ENCODE measurements at places on chromosomes 13 and 19. TPM values are rescaled to one million over a fixed set of nuclear protein-coding genes. Genes with fewer than 3 reads are reported as not detected.

OLFM4 gene
- total RNA-seq = not detected

ZNF682 gene
- 4.8 TPM for total RNA-seq

TYROBP gene
- 0.39 TPM for total RNA-seq

LHB gene
- not detected for total RNA-seq

VAV1 gene
- total RNA-seq = 68.9 TPM

GIPC3 gene
- 0.16 TPM for total RNA-seq

ELAVL1 gene
- 184 TPM for total RNA-seq

CLEC17A gene
- 0.14 TPM for total RNA-seq

SOX1 gene
- total RNA-seq = not detected

SMG9 gene
- 69.1 TPM for total RNA-seq

HIPK4 gene
- total RNA-seq = not detected

ZNF728 gene
- total RNA-seq = not detected

C19orf38 gene
- 3.9 TPM for total RNA-seq

KL gene
- total RNA-seq = 0.14 TPM

HSD17B14 gene
- total RNA-seq = 0.89 TPM

ZNF726 gene
- total RNA-seq = 10.3 TPM

ZNF442 gene
- total RNA-seq = 1.2 TPM

CDADC1 gene
- 7.4 TPM for total RNA-seq

CNN1 gene
- not detected for total RNA-seq

TEX26 gene
- total RNA-seq = not detected

GRIK5 gene
- 2.4 TPM for total RNA-seq

ZNF470 gene
- 3.3 TPM for total RNA-seq

XRCC1 gene
- 27.5 TPM for total RNA-seq

SHD gene
- 1.2 TPM for total RNA-seq

DNAAF3 gene
- total RNA-seq = 0.23 TPM

SERPINE3 gene
- not detected for total RNA-seq

SULT2A1 gene
- not detected for total RNA-seq

USHBP1 gene
- not detected for total RNA-seq

MARK4 gene
- total RNA-seq = 25.6 TPM

ATP8B3 gene
- 11.3 TPM for total RNA-seq

LMTK3 gene
- total RNA-seq = 3.1 TPM

FGF22 gene
- total RNA-seq = not detected

ZNF560 gene
- not detected for total RNA-seq

C1QTNF9 gene
- not detected for total RNA-seq

FFAR1 gene
- 0.09 TPM for total RNA-seq

NCAN gene
- total RNA-seq = 0.23 TPM

ATP4A gene
- not detected for total RNA-seq

FAM83E gene
- total RNA-seq = 4.3 TPM

TUBB4A gene
- total RNA-seq = 7.9 TPM

CCDC8 gene
- not detected for total RNA-seq

GJB6 gene
- total RNA-seq = 1.7 TPM

ZNF221 gene
- total RNA-seq = 0.92 TPM

LRRC4B gene
- 0.18 TPM for total RNA-seq

PLPPR2 gene
- 3.4 TPM for total RNA-seq

CCDC122 gene
- total RNA-seq = 0.34 TPM

Measured in activated T-helper 2 cell treated with anti-CD3 and anti-CD28 coated beads, Interferon-gamma antibody, Interleukin-2, Interleukin-4, amounts not matched to agents 10 μg/mL and 5 μg/mL and 100 μg/mL, durations not matched to agents 14 hours and 24 hours and 36 hours (primary cell).